GDM1 (cell line): ENCODE measurements at places on chromosomes 3 and 15.

GRCh38 chr3:18224426-18224825, 200.7 kb downstream of the SATB1 start:
- peak; percentile 22 for DNase-seq

GRCh38 chr3:61483997-61484396, 77.4 kb upstream of the PTPRG start:
- DNase-seq: no peak

DNA sequence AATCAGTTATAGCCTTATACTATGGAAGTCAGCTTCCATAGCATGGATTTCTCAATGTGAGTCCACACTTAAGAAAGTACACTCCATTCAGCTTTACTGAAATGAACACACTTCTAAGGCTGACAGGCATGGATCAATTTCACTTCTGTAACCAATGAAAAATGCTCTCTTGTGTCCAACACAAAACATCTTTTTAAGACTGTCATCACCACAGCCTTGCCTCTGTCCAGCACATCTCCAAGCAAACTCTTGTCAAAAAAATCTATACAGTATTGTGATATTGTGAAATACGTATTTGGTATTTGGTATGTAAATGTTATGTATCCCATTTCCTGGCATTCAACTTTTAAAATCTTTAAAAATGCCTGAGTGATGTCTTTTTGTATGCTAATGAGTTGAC, 208.7 kb downstream of the RAP2B start:
- no peak for DNase-seq

DNA sequence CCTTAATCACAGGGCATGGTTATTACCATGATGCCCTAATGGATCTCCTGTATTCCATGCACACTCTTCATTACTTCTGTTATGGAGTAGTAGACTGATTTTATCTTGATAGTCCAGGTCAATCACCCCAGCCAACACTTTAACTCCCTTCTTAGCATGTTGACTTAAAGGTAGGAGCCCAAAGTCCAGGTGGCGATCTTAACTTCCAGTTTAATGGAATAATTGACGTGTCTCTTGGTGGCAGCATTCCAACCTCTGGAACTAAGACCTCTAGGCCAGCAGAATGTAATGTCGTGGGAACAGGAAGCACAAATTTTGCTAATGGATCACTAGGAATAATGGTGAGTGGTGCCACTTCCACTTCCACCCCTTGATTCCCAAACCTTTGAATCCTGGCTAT, 687.2 kb upstream of the SGO1 start:
- no peak for DNase-seq

DNA sequence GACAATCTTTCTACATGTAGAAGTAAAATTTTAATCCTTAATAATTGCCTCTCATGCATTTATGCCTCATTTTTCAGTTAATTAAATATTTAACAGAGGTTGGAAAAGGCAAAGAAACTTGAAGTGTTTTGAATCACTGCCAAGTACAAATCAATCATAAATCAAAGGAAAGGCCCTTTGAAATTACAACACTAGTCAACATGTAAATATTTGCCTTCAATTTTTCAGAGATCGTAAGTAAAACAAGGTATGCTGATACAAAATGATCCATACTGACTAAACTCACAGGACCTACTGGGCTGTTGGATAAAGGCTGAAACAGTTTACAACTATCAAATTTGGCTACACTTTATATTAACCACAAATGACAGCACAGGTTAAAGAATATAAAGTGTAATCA, 33.9 kb downstream of the ZBBX start:
- no peak for DNase-seq

DNA sequence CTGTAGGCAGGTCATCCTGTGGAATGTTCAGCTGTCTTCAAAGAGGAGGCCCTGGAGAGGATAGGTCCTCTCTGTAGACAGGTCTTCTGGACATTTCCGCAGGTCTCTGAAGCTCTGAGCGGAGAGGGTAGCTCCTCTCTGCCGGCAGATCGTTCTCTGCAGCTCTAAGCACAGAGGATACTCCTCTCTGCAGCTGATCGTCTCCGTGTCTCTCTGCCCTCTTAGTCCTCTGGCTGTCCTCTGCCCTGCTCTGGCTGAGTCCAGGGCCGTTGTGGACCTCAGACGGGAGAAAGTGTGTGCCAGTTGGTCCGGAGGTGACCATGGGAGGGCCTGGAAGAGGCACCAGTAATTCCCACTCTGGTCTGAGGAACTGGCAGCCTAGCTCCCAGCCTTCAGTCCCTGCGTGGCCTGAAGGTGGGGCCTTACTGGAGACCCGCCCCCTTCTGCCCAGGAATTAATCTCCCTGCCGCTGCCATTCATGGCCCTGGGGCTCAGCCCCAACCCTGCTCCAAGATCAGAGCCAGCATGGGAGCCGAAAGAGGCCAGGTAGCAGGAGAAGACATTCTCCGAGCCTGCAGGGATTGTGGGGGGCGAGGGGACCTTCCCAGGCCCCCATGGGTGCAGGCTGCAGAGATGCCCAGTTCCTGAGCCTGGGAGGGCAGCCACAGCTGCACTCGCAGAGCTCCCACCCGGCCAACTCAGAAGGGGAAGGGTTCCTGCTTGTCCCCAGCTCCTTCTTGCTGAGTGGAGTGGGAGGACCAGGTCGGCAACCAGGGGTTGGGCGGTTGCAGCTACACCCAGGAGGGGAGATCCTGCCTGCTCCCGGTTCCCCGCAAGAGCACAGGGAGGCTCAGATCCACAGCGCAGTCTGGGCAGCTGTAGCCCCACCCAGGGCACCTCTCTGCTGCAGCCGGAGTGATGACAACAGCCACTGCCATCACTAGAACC, 488.7 kb downstream of the RSL24D1 start:
- DNase-seq: no peak

GRCh38 chr3:37536840-37537239, 324.8 kb upstream of the CTDSPL start:
- no peak for DNase-seq

GRCh38 chr3:120682095-120682681, at the start of gene HGD:
HGD (minus strand) TSS chr3:120682239; CDS start chr3:120682111, 128 bp downstream.
- DNase-seq: no peak

DNA sequence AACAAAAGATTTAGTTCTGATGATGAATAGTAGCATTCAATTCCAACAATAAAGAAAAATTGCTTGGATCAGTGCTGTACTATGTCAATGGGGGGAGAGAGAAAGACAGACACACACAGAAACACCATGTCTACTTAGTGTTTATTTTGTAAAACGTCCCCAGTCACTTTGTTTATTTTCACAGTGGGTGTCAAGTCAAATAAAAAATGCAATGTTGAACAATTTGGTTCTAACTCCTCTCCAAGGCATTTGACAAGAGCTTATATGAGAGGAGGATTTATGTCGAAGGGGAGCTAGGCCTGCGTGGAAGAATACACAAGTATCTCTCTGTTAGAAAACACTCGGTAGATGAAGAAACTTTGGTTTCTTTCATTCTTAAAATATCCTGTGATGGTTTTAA, 201.7 kb upstream of the SLC2A2 start:
- DNase-seq: no peak

- DNase-seq: no peak
These were observed 7.0 kb upstream of the MANF start for GRCh38 chr3:51378065-51378464.

DNA sequence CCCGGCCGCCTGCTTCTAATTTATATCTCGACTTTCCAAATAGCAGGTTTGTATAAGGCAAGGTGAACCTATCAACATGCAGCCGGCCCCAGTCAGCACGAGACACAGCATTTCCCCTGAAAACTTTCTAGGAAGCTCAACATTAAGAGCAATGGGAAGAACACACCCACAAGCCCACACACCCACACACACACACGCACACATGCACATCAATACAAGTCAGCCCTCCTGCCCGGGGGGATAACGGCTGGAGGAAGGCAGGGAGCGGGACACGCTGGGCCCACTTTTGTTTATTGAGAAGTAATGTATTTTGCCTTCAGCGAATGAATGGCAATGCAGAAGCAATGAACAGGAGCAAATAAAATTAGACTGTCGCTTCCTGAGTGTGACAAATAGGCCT, 83.5 kb downstream of the PCSK6 start:
- no peak for DNase-seq

DNA sequence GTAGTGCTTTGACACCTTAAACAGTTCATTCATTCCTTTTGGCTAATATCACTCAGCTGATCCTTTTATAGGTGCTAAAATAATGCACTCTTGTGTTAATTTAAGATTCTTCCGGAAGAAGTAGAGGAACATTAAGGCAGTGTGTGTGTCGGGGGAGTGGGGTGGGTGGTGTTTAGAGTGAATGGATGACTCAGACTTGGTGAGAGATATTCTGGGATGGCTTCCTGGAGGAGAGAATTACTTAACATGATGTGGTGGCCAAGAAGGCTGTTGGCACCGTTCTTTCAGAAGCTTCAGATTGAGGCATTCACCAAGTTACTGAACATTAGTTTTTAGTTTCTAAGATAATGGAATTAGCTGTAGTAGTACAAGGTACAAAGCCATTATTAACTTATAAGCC, 125.6 kb upstream of the ROPN1 start:
- no peak for DNase-seq

- DNase-seq: no peak
These were observed 154.4 kb downstream of the TUSC7 start for GRCh38 chr3:116863822-116864589.

GRCh38 chr15:37375519-37375918, 275.2 kb upstream of the MEIS2 start:
- no peak for DNase-seq

- DNase-seq: no peak
These were observed 483.7 kb upstream of the FRG2C start for GRCh38 chr3:75180235-75180944.

GRCh38 chr3:30810625-30811024, 83.8 kb downstream of the GADL1 start:
- DNase-seq: no peak

DNA sequence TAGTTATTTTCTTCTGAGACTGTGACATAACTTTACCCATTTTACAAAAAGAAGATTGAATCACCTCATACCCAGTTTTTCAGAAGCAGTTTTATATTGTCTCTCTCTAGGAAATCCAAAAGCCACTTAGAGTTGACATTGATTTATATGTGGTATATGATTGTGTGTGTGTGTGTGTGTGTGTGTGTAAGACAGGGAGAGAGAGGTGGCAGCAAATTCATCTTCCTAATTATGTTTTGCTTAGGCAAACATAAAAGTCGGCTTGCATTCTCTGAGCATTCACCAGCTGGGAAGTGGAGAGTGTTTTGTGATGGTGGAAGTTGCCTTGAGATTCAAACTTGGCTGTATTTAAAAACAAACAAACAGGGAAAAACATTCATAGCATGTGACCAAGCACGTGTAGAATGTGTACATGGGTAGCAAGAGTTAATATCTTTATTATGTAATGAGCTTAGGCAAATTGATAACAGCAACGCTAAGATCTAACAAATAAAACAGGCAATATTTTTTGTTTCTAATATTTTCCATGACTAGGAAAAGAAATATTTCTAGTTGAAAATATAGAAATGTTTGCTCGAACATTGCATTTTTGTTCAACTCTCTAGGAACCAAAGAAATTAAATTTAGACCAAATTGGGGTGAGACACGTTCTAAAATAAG, 64.4 kb upstream of the IGF1R start:
- DNase-seq: no peak

- DNase-seq: peak; percentile 14
These were observed 27.8 kb downstream of the CHP1 start for GRCh38 chr15:41258750-41259471.

DNA sequence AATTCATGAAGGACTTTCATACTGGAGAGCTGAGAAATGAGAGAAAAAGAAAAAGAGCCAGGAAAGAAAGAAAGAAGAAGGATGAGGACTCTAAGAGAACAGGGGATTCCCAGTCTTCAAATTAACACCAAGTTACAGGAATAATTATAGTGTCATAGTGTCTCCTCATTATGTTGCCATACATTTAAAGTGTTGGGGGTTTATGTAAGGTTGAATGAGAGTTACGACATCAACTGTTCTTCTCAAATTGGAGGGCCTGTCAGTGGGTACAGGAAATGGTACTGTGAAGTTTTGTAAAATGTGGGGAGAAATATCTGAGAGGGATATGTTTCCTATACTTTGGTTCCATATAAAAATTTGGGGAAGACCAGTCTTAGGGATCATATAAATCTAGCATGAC, 12.3 kb upstream of the CD200 start:
- no peak for DNase-seq

GRCh38 chr15:68403161-68403941, 28.6 kb downstream of the ITGA11 start:
- no peak for DNase-seq

- no peak for DNase-seq
These were observed 157.5 kb downstream of the NUP210 start for GRCh38 chr3:13262493-13263211.

DNA sequence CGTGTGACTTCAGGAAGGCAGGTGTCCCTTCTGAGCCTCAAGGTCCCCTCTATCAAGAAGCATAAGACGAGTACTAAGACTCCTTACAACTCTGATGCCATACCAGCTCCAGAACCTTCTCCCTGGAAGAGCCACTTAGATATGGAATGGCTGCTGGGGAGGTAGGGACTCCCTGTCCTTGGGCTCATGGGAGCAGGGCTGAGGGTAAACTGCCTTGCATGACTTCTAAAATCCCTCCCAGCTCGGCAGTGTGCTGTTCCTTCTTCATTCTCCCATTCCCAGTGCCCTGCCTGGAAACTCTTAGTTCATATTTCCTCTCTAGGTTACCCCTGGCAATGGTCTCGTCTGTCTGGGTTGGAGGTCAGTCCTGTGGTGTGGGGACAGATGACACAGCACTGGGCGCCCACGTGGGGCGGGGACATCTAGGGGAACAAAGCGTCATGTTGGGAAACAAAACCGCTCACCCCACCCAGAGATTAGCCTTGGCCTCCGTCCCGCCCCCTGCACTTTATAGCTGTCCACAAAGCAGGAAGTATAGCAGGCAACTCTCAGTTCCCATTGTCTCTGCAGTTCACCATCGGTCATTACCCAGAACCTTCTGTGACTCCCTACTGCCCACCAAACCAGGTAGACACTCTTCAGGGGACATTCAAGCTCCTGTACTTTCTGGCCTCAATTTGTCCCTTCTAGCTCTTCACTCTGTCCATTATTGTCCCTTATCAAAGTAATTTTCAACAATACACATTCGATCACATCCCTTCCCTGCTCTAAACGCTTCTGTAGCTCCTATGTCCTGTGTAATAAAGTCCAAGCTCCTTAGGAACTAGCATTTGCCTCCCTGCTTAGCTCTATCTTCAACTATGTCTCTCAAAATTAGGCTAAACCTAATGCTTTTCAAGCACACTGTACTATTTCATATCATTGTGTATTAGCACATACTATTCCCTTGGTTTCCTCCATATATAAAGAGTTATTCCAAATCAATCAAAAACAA, 73.8 kb downstream of the IQSEC1 start:
- DNase-seq: no peak
